ENCODE measurements at places on chromosomes 6 and 20.

- peak; percentile 65 for DNase-seq
Measured at GRCh38 chr6:27472182-27472616, 706 bp downstream of the ZNF184 start.

DNA sequence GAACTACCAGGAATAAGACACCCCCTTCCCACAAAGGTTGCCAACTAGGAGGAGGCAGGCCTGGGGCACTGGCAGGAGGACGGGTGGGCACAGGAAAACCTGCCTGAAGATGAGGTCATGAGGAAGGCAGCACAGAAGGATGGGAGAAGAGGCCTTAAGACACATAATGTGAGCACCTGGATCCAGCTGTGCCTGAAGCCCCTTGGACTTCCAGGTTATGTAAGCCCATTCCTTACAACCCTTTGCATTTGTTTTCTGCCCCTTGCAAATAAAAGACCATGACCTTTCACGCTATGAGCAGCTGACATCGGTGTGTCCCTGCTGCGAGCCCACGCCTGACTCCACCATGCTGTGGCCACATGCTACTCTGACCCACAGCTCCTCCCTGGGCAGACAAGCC is 23.4 kb downstream of the KCNQ2 start:
- no peak for DNase-seq

- no peak for DNase-seq
Measured at GRCh38 chr6:26653007-26653406, 6.5 kb downstream of the ZNF322 start.

DNA sequence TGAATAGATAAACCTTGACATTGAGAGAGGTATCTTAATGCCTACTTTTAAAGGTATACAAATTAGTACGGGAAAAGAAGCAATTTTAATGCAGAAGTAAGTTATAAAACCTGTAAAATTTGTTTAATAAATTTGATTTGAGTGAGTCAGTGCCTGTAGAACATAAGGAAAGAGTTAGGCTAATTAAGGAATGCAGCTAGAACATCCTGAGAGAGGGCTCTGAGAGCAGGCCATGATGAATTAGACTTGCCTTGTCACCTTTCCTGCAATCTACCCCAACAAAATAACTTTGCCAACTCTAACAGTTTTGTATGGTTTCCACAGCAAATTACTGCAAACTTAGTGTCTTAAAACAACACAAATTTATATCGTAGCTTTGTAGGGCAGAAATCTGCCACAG is 700.8 kb downstream of the RFPL4B start:
- no peak for DNase-seq

GRCh38 chr6:130796313-130796905 is 30.8 kb upstream of the SMLR1 start:
- no peak for DNase-seq

Data from CD8-positive, alpha-beta memory T cell (primary cell).